ENCODE measurements at places on chromosomes 5 and 9.

- no peak for DNase-seq
These were observed 56.6 kb downstream of the RGS3 start for GRCh38 chr9:113520109-113520642.

- no peak for DNase-seq
These were observed 26.6 kb downstream of the MRPL22 start for GRCh38 chr5:154967421-154968024.

DNA sequence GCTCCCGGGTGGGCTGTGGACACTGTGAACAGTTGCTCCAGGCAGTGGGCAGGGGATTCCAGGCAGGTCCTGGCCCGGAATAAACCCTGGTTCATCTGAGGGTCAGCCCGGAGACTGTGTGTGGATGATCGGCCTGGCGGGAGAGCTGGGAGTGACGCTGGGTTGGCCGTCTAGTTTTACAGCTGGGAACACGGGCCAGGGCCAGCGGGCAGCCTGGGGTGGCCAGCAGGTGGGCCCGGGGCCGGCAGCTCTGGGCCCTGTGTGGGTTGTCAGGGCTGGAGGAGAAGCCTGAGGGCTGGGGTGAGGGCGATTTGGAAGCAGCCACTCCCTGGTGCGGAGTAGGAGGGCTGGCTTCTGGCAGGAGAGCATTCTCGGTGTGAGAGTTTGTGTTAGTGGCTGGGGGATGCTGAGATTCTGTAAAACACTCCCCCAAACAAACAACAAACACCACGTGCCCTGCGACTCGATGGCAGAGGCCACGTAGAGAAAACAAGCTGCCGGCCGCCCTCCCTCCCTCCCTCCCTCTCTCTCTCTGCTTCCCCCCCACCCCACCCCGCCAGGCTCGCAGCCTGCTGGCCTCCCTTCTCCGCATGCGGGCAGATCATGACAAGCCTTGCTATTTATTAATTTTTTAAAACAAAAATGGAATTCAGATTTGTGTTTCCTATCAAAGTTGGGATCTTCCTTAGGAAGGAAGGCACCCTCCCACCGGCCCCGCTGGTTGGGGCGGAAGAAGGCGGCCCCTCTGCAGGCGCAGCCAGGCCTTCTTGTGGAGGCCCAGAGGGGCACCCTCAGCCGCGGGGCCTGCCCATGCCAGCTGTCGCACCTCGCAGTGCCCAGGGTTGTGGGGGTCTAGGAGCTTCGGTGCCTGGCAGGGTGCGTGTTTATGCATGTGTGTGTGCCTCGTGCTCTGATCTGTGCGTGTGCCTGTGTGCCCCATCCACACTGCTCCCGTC lies 49.5 kb downstream of the RXRA start:
- DNase-seq, result no peak

GRCh38 chr5:43602461-43603343 lies at the start of gene NNT:
Gene NNT, plus strand, starts transcription at chr5:43603180. Its CDS starts 6,016 bp downstream, at chr5:43609196.
- DNase-seq, result peak; percentile 33

- DNase-seq, result no peak
These were observed 173.8 kb upstream of the MVB12B start for GRCh38 chr9:126152622-126153362.

- no peak for DNase-seq
These were observed 25.6 kb downstream of the MOCS2 start for GRCh38 chr5:53083927-53084326.

- DNase-seq, result no peak
These were observed 2.7 kb downstream of the GLRA1 start for GRCh38 chr5:151921916-151922315.

- DNase-seq, result no peak
These were observed 176.4 kb downstream of the SMARCA2 start for GRCh38 chr9:2191609-2191972.

All from caudate nucleus (tissue), 63 donors.